ENCODE measurements at places on chromosomes 4 and X.

GRCh38 chr4:61195101-61195500 lies 5.0 kb upstream of the ADGRL3 start:
- DNase-seq, result no peak

GRCh38 chrX:37905436-37906147 lies 58.2 kb upstream of the DYNLT3 start:
- DNase-seq, result peak; percentile 10

- no peak for DNase-seq
These were observed 991.9 kb downstream of the NLGN4X start for GRCh38 chrX:5236749-5237148.

DNA sequence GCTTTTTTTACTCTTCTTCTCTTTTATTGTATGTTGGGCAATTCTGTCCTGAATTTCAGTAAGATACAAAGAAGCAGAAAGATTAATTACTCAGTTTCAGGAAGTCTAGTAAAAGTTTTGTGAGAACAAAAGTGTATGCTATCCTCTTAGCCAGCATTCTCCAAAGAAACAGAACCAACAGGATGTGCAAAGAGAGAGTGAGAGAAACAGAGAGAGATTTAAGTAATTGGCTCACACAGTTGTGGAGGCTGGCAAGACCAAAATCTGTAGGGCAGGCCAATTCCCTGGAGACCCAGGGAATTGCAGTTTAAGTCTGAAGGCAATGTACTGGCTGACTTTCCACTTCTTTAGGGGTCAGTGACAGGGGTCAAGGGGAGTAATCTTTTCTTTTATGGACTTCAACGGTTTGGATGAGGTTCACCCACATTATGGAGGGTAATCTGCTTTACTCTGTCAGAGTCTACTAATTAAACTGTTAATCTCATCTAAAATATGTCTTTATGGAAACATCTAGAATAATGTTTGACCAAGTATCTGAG lies 59.2 kb upstream of the SLC39A8 start:
- DNase-seq, result no peak

DNA sequence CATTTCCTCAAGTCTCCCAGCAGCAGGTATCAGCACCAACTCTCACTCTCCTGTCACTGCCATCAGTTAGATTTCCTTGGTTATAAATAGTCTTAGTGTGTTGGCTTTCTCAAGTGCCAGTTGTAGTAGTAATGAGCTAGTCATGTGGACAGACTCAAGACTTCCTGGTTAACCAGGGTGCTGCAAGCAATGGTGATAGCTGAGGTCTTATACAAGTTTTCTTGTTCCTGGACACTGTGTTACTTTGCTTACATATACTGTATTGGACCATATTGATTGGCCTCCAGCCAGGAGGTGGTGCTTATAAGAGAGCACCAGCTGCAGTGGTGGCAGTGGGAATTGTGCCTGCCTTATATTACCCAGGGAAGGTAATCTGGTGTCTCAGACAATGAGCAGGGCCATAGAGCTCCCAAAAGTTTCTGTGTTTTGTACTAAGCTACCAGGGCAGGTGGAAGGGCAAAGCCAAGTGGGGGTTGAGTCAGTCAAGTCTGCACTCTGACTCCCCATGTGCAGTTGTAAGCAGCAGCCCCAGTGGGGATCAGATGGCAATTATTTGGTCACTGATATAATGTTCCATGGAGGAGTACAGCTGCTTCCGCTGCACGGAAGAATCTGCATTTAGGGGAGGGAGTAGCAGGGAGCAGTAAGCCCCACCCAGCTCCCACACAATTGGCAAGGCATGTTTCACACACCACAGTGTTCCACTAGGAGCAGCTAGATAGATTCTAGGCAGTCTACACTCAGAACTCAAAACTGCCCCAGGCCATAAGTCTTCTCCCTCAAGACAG lies 24.1 kb upstream of the ZDHHC15 start:
- DNase-seq, result no peak

DNA sequence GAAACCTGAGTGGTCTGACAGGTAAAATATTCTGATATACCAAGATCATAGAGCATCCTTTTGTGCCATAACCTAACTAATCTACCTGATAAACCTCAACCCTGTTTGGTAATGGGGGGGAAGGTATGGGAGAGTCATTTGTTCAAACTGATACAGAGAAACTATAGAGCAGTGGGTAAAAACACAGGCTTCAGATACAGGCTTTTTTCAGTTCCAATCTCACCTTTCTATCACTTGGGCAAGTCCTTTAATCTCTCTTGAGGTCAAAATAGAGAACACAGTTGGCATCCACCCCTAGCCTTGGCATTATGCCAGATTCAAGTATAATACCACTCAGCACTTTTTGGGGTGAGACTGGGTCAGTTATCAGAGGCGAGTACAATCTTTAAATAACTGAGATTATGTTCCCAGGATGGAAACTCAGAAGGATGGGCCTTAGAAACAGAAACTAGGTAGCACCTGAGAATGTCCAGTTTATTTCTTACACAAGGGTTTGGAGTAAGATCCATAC lies 880 bp upstream of the ETDC start:
- no peak for DNase-seq

- no peak for DNase-seq
These were observed 135.0 kb upstream of the SCML1 start for GRCh38 chrX:17602245-17602644.

DNA sequence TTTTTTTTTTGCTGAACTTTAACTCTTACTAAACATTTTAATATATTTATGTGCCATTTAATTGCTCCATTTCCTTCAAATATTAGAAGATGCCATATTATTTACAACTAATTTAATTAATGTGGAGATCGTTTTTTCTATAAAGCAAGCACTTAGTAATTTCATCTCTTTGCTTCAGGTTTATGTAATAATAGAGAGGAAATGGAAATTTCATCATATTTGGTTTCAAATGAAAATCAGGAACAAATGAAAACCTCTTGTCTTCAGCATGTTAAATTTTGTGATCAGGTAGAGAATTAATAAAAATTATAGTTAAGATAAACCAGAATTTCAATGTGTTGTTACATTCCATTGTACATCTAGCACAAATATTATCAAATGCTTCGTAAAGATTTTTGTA lies 120.1 kb downstream of the SYNPO2 start:
- DNase-seq, result no peak
